Hematopoietic multipotent progenitor cell treated with erythropoietin and hydrocortisone succinate and interleukin-3 and kit ligand, for 17 days (in vitro differentiated cells): ENCODE measurements at places on chromosomes 6 and 20.

GRCh38 chr6:156791320-156791850, 14.2 kb downstream of the ARID1B start:
- DNase-seq: peak; percentile 89

DNA sequence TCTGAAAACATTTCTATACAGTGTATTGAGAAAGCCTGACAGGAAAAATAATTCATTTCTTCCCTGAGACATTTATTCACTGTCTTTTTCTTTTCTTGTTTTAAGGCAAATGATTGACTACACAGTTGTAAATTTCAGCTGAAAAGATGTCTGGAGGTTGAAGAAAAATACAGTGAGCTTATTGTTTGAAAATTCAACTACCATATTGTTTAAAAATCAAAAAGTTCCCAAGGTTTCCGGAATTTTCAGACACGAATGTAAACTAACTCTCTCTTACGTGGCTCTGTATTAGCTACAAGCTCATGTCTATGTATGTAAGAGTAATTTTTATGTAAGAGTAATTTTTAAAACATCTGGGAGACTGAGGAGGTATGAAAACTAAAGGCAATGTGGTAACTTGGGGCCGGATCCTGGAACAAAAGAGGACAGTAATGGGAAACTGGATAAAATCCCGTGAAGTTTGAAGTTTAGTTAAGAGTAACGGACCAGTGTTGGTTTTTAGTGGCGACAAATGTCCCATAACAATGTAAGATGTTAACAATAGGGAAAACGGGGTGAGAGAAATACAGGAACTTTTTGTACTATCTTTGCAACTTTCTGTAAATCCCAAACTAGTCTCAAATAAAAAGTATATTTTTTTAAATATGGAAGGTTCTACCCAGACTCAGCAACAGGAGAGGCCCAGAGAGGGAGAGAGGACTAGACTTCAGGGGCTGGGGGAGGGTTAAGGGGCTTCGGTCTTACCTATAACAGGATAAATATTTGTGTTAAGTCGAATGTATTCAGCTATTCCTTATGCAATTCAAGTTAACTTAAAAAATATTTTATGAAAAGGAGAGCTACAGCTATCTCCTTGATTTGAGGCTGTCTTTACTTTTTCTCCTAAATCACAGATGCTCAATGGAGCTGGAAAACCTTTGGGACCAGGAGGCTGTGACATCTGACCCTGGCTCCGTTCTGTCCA, 1.3 kb downstream of the PTGIS start:
- DNase-seq: no peak

DNA sequence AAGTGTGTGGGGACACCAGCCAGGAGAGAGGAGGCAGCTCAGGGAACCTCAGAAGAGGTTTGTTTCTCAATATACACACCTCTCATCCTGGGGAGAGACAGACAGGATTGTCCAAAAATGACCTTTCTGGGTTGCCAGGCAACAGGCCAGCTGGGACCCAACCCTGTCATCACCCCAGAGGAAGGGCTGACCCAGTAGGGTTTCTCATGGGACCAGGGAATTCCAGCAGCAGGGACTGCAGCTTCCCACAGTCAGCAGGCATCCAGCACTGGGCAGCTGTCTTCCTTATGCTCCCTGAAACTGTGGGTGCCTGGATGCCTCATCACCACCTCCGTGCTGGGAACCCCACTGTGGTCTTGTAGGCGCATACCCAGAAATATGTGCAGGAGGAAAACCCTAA, 1.3 kb downstream of the C20orf202 start:
- DNase-seq: no peak

DNA sequence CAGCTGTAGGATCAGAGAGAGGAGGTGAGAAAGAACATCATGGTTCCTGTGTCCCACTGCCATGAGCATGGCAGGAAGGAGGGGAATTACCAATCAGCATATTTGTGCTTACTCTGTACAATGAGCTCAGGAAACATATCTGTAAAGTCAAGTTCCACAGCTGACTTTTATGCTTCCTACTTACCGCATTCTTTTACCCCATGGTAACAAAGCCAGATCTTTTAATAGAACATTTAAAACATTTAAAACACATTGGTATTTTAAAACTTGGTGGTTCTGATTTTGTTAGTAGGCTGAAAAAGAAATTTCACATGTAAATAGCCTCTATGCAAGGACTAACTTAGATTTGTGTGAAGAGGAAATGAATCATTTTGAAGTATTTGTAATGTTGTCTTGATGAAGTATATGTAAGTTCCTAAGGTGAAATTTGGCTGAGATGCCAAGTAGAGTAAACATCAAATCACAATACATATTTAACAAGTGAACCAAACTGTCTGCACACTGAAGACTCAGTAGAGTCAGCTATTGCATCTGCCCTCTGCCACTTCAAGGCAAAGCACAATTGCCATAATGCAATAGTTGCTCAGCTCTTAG, 114.7 kb downstream of the GJA10 start:
- no peak for DNase-seq

DNA sequence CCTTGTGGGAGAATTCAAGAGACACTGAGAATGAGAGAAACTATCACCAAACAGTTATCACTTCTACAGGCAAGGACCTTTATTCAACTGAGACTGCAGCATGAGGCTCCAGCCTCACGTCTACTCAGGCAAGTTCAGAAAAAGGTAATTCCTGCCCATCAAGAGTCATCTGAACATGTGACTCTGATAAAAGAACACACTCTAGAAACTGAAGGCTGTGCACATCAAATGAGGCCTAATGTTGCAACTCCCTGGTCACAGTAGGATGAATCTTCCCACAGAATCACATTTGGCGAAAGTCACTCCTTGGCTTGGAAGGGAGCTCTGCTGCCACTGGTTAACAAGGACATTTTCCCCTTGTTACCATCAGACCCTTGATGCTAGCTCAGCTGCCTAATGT, 71.2 kb upstream of the EMILIN3 start:
- no peak for DNase-seq

DNA sequence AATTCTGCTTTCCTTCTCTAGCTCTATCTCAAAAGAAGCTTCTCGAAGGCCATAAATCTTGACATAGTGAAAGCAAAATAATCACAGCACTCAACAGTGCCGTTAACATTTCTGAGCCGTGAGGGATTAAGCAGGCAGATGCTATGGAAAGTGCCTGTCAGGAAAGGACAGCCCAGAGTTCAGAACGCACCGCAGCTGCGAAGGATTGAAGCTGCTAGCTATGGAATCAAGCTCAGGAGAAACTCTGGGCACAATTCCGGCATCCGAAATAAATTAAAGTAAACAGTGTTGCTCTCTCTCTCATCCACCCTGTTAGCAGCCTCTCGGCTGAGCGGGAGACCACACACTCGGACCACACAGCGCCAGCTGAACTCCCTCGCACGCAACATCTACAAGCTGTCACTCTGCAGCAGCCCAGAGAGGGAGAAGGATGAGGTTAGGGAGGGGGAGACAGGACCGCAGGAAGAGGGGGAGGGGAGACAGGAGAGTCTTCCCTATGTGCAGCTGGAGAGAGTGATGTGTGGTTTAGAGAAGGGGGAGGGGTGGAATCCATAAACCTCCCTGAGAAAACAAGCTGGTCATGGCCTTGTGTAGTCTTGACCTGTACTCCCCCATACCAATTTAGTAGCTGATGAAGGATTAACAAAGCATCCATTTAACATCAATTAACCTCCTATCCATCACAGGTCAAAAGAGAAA, 9.0 kb downstream of the EXOC2 start:
- no peak for DNase-seq

GRCh38 chr20:25408170-25408547, 686 bp downstream of the GINS1 start:
- DNase-seq: no peak

- no peak for DNase-seq
Observed at GRCh38 chr6:84575264-84575663, 189.1 kb downstream of the TBX18 start.

GRCh38 chr6:139243536-139243935, 48.3 kb downstream of the TXLNB start:
- no peak for DNase-seq

GRCh38 chr20:61748376-61748775, 317.3 kb downstream of the TAF4 start:
- no peak for DNase-seq

GRCh38 chr6:21912151-21912832, 318.7 kb downstream of the SOX4 start:
- DNase-seq: no peak

- peak; percentile 36 for DNase-seq
Observed at GRCh38 chr6:36033935-36034334, 6.3 kb downstream of the MAPK14 start.

- peak; percentile 48 for DNase-seq
Observed at GRCh38 chr20:62537649-62538292, 62.0 kb upstream of the GATA5 start.

- no peak for DNase-seq
Observed at GRCh38 chr20:18692447-18692846, 104.6 kb downstream of the DTD1 start.

DNA sequence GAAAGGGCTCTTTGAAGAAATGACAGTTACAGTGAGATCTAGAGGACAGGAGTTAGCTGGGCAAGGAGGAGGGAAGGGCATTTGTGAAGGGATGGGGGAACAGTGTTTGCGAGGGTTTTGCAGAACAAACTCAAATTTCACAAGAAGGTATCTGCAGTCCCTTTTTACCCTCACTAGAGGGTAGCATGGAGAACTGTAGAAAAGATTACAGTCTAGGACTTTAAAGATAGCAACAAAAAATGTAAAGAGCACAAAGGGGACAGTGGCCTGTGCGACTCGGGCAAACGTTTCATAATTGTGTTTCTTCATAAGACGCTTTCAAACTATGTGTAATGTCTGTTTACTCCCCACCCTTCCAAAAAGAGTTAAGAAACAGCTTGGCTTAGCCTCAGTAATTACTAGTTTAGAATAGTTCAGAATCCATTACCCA, 21.2 kb upstream of the ASXL1 start:
- peak; percentile 47 for DNase-seq

DNA sequence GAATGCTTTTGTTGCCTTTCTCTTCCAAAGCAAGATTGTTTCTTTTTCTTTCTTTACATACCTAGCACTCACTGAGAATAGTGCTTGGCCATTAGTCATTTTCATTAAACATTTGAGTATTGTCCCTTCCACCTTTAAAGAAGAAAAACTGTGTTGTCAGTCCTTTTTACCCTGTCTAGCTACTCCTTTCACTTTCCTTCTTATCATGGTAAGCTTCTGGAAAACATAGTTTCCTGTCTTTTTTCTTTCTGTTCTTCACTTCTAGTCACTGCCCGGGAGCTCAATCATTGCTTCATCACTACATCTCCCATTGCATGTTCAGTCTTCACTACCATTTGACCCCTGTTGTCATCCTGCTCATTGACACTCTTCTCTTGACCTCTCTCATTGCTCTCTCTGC, 12.1 kb downstream of the VAPB start:
- DNase-seq: no peak

- no peak for DNase-seq
Observed at GRCh38 chr6:1082285-1082935, 229.5 kb upstream of the FOXQ1 start.

GRCh38 chr6:152201120-152201519, 393.6 kb downstream of the ESR1 start:
- no peak for DNase-seq

DNA sequence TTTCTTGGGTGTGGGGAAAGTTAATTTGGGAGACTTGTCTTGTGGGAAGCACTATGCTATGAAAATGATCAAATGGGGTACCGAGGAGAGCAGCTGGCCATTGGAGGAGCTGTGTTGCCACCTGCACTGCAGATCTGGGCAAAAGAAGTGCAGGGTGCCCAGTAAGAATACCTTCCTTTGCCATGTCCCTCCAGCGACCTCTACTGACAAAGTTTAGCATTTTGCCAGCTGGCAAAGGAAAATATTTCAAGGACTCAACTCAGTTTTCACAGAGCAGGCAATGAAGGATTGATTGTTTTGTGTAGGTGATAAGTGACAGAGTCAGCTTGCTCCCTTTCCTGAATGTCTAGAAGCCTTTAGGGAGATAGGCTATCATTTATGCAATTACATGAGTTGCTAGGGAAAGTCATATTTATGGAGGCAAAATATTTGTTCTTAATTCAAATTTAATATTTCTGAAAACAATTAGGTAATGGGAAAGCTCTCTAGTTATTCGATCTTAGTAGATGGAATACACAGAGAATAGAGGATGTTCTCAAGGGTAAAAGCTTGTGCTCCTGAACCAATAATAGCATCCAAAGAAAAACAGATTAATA, 118.4 kb downstream of the FARS2 start:
- peak; percentile 26 for DNase-seq

GRCh38 chr6:160534050-160534696, 129.9 kb downstream of the LPA start:
- DNase-seq: peak; percentile 39

GRCh38 chr6:44470746-44471145, 83.2 kb downstream of the CDC5L start:
- no peak for DNase-seq

GRCh38 chr6:108275976-108276375, 15.1 kb upstream of the SNX3 start:
- no peak for DNase-seq

DNA sequence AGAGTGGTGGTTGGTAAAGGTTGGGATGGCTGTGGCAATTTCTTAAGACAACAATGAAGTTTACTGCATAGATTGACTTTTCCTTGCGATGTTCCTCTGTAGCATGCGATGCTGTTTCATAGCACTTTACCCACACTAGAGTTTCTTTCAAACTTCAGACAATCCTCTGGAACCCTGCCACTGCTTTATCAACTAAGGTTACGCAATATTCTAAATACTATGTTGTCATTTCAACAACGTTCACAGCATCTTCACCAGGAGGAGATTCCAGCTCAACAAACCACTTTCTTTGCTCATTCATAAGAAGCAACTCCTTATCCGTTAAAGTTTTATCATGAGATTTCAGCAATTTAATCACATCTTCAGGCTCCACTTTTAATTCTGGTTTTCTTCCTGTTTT, 161.2 kb upstream of the NRSN1 start:
- DNase-seq: no peak

DNA sequence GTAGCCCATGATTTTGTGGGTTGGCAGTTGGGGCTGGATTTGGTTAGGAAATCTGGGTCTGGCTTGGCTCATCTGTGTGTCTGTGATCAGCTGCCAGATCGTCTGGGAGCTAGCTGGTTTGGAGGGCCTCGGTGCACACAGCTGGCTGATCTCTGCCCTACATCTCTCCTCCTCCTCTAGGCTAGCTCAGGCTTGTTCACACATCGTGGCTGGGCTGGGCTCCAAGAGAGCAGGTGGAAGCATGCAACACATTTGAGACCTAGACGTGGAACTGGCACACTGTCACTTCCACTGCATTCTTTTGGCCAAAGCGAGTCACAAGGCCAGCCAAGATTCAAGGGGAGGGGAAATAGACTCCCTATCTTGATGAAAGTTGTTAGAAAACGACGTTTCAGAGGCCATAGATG, 15.9 kb downstream of the NDUFAF5 start:
- DNase-seq: no peak

- no peak for DNase-seq
Observed at GRCh38 chr6:43435682-43436437, 8.5 kb downstream of the ABCC10 start.

GRCh38 chr6:11902527-11902926, 109.6 kb upstream of the HIVEP1 start:
- no peak for DNase-seq

GRCh38 chr6:52409499-52409898, 10.6 kb upstream of the EFHC1 start:
- DNase-seq: no peak

- no peak for DNase-seq
Observed at GRCh38 chr20:56453352-56453751, 15.1 kb upstream of the RTF2 start.
